Activated CD4-positive, alpha-beta T cell treated with anti-CD3 and anti-CD28 coated beads, Interleukin-2, amount 10 ng/mL, durations not matched to agents 7 days and 5 days (primary cell): ENCODE measurements at places on chromosomes 7 and 10.

GRCh38 chr10:124547647-124548168, 86.1 kb downstream of the LHPP start:
- no peak for DNase-seq

DNA sequence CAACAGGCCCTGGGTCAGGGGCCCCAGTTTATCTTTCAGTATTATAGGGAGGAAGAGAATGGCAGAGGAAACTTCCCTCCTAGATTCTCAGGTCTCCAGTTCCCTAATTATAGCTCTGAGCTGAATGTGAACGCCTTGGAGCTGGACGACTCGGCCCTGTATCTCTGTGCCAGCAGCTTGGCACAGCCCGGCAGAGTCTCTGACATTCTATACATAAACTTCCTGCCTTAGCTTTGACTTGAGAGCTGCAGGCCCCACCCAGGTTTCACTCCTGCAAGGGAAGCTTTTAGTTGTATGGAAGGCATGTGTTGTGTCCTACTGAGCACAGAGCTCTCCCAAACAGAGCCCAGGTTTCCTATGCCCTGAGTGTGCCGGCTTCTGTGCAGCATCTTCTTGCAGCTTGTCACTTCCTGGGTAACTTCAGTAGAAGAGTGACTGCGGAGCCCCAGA, 205.6 kb upstream of the PRSS58 start:
- DNase-seq = peak; percentile 31

DNA sequence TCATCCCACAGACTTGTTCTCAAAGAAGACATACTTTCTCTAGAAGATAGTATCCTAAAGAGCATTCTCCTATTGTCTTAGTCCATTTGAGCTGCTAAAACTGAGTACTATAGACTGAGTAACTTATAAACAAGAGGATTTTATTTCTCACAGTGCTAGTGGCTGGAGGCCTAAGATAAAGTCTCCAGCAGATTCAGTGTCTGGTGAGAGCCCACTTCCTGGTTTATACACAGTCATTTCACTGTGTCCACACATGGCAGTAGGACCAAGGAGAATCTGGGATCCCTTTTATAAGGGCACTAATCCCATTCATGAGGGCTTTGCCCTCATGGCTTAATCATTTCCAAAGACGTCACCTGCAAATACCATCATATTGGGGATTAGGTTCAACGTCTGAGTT, 68.7 kb downstream of the LRRC17 start:
- no peak for DNase-seq

DNA sequence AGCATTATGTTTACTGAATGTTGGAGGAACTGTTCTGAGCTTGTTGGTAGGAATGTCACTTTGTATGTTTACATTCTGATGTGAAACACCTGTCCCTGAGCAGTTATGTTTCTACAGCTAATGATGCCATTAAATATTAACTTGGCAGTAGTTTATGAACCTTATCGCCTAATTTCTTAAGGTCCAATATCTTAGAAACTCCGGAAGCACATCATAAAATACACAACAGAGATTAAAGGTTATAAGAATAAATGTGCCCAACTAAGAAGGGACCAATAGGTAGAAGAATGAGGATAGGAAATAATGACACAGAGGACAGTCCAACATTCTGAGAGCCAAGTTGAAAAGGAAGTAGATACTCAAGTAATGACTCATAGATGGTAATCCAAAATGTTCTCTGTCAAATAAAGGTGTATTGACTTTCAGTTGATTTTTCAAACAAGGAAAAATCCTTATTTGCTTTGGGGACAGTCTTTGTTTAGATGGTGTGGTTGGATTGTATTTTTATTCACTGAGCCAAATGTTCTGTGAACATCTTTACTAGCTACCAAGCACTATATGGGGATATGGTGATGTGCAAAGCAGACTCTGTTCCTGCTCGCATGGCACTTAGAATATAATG, 31.9 kb downstream of the LCOR start:
- DNase-seq = no peak

- DNase-seq = no peak
Measured at GRCh38 chr7:83649701-83650100, 762 bp upstream of the SEMA3E start.

GRCh38 chr7:7977774-7978173, 9.2 kb downstream of the GLCCI1 start:
- DNase-seq = no peak

- no peak for DNase-seq
Measured at GRCh38 chr7:40199076-40199802, 64.4 kb downstream of the SUGCT start.

DNA sequence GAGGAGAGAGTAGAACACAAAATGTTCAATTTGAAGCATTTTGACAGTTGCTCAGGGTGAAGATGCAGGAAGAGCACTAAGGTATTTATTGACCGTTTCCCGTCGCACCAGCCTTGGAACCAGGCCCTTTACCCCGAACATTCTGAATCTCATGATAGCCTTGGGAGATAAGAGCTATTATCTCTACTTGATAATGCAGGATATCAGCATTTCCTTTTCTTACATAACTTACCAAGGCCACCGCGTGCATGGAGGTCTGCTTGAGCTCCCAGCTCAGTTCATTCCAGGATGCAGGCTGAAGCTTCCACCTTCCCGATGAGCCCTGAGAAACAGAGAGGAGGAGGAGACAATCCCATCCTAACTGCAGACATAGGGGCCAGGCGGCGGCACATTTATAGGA, 324.2 kb upstream of the COBL start:
- no peak for DNase-seq

DNA sequence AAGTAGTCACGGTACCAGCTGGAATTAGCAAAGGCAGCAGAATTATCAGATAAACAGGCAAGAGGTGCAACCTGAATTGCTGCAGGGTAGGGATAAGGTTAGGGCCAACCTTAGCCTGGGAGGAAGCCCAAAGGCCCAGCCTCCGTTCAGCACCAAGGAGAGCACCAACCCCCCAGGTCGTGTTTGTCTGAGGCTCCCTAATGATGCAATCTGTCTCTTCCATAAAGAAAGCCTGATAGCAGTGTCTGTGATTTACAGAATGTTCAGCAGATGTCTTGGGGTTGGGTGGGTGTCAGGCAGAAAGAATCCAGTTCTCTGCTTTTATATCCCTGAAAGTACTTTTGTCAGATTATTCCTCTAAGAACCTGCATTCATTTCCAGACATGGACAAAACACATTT, 328.4 kb upstream of the AOAH start:
- peak; percentile 37 for DNase-seq

GRCh38 chr7:29866490-29866930, 60.2 kb downstream of the WIPF3 start:
- DNase-seq = no peak

DNA sequence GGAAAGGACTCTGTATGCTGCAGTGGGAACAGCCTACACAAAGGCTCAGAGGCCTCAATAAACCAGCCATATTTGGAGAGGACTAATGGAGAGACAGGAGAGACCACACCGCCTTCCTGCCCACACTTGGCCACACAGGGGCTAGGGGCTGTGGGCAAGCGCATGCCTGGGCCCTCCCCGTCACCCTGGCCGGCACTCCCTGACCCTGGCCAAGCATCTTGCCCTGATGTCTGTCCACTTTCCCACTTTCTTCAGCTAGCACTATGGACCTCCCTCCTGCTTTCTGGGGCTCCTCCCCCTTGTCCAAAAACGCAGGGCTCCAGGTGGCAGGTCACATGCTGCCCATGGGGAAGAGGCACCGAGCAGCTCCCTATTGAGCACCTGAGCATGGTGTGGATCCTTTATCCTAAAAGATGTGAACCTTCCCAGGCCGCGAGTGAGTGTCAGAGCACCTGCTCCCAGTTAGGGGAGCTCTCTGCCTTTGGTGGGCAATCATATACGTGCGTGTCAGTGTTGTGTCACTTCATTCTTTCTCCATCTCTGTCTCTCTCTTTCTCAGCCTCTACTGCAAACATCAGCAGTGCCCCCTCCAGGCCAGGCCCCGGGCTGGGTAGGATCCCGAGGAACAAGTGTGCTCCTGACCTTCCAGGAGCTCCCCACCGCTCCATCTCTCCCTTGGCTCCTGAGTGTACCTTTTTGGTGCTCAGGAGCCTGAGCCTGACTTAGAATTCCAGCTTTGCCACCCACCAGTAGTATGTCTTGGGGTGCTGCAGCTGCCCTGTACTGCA, 74.0 kb downstream of the ZMIZ1 start:
- DNase-seq = no peak

- DNase-seq = no peak
Measured at GRCh38 chr7:39321909-39322498, 244.2 kb upstream of the YAE1 start.

- DNase-seq = peak; percentile 11
Measured at GRCh38 chr10:35378541-35379210, 42.4 kb downstream of the CCNY start.

DNA sequence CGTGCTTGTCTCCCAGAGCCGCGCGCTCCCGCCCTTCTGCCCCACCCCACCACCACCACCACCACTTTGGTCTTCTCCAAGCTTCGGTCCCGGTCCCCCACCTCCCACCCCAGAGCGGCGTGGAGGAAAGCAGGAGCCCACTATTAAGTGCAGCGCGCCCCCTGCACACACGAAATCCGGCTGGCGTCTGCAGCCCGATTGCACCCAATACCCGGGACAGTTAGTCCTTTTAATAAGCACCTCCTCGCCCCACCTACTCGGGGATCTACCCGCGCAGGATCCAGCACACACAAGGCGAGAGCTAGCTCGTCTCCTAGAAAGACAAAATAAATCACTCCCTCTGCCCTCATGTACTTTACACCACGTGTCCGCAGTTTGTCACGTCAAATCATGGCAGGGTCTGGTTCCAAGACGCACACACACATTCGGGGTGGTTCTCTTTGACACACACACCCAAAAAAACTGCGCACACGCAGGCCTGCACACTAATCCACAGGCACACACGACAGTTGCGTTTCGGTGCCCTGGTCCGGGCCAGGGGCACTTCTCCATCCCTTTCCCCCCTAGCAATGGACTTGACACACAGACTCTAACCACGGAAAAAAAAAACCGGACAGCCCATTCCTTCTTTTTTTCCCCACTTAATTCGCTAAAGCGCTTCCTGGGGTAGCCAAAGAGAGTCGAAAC, 1.6 kb downstream of the SFMBT2 start:
- peak; percentile 62 for DNase-seq

DNA sequence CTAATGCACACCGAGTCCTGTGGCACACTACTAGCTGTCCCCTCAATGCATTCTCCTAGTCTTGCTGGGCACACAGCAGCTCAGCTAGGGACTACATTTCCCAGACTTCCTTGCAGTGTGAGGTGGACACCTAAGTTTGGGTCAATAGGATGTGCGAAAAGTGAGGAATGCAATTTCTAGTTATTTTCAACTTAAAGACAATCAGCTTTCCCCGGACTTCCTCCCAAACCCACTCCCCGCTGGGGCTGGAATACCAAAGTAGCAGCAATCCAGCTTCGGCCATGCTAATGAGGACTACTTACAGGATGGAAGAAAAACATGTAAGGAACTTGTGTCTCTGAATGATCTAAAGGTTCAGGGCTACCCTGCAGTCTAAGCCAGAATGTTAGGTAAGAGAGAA, 286.4 kb upstream of the LRRN3 start:
- no peak for DNase-seq

DNA sequence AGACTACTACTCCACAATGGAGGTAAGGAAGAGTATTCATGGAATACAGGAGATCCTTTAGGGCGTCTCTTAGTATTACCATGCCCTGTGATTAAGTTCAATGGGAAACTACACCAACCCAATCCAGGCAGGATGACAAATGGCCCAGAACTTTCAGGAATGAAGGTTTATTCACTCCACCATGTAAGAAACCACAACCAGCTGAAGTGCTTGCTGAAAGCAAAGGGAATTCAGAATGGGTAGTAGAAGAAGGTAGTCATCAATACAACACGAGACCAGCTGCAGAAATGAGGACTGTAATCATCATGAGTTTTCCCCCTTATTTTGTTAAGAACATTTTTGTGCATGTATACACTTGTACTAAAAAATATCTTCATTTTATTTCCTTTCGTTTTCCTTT, 76.6 kb downstream of the GPR37 start:
- no peak for DNase-seq

DNA sequence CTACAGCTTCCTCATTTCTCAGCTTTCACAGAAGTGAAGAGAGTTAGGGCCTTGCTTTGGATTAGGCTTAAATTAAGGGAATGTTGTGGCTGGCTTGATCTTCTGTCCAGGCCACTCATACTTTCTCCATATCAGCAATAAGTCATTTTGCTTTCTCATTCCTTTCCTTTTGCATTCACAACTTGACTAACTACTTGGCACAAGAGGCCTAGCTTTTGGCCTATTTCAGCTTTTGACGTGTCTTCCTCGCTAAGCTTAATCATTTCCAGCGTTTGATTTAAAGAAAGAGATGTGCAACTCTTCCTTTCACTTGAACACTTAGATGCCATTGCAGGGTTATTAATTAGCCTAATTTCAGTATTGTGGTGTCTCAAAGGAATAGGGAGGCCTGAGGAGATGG, 712.0 kb downstream of the INHBA start:
- DNase-seq = no peak

DNA sequence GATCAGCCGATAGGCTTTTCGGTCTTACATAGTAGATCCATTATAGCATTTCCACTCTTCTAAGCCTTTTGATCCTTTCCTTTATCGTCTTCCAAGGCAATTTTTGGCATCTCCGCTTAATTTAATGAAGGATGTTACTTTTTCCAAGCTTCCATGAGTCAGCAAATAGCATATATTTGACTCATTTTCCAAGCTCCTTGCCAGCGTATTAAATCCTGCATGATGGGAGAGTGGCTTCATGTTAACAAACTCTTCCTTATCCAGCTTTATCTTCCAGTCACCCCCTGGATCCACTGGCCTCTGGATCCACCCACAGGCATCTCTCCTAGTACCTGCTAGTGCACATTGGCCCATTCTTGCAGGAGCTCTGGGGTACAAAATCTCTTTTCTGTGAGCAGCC, 13.0 kb downstream of the OR9A2 start:
- no peak for DNase-seq

DNA sequence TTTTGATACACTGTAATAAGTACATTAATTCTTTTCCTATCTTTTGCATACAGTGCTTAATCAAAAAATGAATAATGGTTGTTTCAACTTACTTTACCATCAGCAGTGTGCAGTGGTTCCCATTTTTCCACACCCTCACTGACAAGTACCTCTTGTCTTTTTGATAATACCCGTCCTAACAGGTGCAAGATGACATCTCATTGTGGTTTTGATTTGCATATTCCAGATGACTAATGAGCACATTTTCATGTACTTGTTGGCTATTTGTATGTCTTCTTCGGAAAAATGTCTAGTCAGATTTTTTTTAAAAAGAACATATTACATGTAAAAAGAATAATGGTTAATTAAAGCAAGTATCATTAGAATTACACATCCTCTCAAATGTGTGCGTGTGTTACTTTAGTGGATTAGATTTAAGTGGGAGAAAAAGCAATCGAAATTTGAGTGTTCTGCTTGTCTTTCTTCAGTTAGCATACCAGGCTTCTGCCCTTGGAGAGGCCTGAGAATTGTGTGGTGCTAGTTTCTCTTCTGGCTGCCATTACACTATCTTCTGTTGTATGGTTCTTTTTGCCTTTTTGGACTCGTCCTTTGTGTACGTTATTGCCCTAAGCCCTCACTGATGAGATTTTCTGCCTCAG, 291.2 kb downstream of the AUTS2 start:
- no peak for DNase-seq

- DNase-seq = no peak
Measured at GRCh38 chr7:11698384-11698871, 133.6 kb downstream of the THSD7A start.
